Skeletal muscle cell (primary cell): ENCODE measurements at places on chromosomes 1 and 21.
A peak's percentile ranks its signal among the peaks of the same experiment; 100 is the strongest.

DNA sequence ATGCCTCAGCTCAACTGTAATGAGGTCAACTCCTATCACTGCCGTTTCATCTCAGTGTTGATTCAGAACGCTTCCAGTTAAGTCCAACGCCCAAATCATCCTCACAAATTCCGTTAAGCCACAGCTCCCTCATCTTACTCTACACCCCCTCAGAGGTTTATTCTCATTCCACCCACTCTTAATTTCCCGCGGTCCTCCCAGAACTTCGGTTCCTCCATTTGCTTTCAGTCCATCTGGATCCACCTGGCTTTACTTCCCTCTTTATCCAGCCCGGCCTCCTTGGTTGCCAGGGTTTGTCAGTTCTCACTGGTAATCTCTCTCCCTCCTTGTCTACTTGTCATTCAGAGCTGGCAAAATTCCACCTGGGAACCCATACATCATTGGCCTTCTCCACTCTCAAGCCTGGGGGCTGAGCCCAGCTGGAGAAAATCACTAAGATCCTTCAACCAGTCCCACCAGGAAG is 51.3 kb upstream of the RUNX1 start:
- DNase-seq, result no peak

GRCh38 chr1:36115931-36116330 is 9.1 kb downstream of the COL8A2 start:
- no peak for DNase-seq

DNA sequence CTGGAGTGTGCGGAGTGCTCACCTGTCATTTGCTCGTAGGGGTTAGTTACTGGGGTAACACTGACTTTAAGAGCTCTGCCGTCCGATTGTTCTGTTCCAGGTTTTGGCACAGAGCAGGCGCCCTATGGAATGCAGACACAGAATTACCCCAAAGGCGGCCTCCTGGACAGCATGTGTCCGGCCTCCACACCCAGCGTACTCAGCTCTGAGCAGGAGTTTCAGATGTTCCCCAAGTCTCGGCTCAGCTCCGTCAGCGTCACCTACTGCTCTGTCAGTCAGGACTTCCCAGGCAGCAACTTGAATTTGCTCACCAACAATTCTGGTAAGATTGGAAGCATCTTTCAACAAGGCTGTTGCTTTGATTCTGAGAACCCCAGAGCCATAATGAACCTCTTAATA is 12.6 kb downstream of the ETS2 start:
- DNase-seq, result no peak

DNA sequence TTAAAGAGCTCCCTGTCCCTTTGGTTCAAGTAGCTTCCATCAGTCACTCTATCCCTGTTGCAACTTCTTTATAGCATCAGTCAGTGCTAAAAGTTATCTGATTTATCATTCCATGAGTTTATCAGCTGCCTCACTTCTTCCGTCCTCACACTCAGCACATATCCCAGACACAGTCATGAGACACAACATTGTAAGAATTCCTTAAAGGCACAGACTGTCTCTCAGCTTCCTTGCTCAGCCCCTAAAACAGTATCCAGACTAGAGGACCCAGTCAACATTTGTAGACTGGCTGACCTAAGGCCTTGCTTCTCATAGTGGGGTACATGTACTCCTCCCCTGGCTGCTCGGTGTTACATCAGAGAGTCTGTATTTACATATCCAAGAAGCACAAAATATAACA is 164.9 kb upstream of the ADGRL2 start:
- no peak for DNase-seq

DNA sequence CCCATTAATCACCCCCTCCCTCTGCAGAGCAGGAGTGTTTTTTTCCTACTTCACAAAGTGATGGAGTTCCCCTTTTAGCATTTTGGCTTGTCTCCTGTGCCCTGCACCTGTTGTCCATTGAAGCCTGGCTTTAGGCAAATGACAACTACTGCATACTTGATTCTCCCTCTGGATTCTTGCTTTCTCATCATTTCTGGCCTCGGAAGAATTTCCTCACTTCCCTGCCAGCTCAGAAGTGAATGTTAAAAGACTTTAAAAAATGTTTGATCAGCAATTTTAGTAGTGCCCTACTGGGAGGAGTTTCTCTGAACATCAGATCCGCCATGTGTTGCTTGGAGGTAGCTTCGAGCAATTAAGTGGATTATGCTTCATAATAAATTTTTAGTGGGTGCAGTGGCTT is 28.1 kb downstream of the RCOR3 start:
- no peak for DNase-seq

DNA sequence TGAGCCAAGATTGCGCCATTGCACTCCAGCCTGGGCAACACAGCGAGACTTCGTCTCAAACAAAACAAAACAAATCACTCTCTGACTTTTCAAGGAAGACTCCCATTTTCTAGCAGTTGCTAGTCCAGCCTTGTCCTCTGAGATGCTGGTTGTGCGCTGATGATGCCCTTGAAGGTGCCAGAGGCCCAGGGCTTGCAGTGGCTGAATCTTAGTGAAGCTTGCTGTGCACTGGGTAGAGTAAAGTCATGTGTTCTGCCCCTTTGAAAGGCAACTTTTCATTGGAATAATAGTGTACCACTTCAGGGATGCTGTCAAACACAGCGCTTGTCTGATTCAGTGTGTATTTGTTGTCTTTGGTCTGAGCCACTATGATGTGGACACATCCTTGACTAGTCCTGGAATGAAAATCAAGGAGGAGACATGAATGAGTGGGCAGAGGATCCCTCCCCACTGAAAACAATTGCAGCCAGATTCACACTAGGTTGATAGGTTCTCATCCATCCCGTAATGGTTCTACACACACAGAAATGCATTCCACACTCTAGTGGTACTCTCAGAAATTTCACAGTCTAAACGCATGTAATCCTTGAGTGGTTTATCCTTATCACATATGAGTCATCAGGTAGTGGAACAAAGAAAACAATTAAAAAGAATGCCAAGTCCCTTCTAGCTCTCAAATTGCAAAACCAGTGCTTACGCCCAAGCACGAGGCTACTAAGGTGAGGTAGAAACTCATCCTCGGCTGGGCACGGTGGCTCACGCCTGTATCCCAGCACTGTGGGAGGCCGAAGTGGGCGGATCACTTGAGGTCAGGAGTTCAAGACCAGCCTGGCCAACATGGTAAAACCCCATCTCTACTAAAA is 17.8 kb upstream of the TDRD10 start:
- peak; percentile 16 for DNase-seq

GRCh38 chr1:7564137-7564536 is 207.0 kb upstream of the VAMP3 start:
- no peak for DNase-seq

DNA sequence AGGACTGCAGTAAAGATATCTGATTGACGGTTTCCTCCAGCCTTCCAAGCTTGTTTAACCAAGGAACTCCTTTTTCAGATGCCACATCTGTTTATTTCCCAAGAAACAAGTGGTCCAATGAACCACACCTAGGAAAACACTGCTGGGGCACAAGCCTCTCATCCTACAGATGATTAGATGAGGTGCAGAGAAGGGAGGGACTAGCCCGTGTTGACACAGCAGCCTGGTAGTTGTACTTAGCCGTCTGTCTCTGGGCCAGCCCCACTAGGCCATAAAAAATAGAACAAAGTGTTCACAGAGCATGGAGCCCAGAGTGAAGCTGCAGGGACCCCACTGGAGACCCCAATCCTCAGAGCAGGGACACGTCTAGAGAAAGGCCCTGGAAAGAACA is 32.1 kb downstream of the LRP8 start:
- no peak for DNase-seq

DNA sequence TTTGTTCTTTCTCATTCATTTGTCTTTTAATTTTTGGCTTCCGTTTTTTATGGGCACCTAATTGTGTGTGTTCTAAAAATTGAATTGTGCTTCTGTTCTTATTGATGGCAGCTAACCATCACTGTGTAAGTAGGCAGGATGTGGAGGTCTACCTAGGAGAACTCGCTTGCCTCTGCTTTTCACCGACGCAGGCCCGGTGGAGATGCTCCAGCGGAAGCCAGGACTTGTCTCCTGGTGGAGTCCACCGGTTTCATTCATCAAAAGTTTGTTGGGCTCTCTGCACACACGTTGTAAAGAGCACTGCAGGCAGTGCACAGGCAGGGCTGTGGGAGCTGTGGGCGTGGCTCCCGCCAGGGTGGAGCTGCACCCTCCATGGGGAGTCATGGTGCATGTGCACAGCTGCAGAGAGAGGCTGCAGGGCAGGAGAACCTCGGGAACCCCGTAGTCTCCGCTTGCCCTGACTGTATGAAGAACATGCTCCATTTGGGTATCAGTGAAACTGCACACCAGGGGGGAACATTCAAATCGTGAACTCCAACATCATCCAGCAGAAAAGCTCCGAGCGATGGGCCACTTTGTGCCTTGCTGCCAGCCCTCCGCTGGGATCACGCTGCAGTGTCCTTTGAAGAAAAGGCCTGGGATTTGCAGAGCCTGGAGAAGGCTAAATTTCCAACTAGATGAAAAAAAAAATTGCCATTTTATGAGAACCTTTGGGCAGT is 6.0 kb upstream of the C1orf174 start:
- no peak for DNase-seq

GRCh38 chr1:225700164-225700821 is 47.4 kb upstream of the ENAH start:
- DNase-seq, result peak; percentile 99
